Esophagus mucosa (tissue), 1 donor: ENCODE measurements at places on chromosomes 16 and 17. TPM values are rescaled to one million over a fixed set of nuclear protein-coding genes. Genes with fewer than 3 reads are reported as not detected.

DNA sequence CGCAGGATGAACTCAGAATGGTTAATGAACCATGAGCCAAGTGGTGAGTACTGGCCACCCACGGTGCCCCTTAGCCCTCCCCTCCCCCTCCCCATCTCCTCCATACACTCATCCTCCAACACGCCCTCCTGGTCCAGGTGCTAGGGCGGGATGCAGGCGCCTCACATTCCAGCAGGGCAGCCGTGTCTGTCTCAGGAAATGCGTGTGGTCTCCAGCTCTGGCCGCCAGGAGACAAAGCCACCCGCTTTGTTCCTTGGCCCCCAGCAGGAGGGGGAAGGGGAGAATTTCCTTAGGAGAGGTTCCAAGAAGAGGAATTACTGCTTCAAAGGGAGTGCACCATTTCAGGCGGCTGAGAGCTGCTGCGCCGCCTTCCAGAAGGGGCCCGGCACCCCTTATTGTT is 29.7 kb upstream of the RMI2 start:
- no peak for ATAC-seq

- ATAC-seq, result no peak
These were observed 6.9 kb downstream of the CARMIL2 start for GRCh38 chr16:67651847-67652246.

- no peak for ATAC-seq
These were observed 1.5 kb downstream of the HLF start for GRCh38 chr17:55266051-55266957.

DNA sequence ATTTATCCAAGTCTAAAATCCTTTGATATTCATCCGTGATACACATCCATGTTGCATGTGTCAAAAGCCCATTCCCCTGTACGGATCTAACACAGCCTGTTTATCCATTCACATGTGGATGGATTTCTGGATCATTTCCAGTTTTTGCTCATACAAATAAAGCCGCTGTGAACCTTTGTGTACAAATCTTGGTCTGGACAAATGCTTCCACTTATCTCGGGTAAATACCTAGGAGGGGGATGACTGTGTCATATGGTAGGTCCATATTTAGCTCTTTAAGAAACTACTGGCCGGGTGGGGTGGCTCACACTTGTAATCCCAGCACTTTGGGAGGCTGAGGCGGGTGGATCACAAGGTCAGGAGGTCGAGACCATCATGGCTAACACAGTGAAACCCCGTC is 6.3 kb upstream of the TBCD start:
- no peak for ATAC-seq

DNA sequence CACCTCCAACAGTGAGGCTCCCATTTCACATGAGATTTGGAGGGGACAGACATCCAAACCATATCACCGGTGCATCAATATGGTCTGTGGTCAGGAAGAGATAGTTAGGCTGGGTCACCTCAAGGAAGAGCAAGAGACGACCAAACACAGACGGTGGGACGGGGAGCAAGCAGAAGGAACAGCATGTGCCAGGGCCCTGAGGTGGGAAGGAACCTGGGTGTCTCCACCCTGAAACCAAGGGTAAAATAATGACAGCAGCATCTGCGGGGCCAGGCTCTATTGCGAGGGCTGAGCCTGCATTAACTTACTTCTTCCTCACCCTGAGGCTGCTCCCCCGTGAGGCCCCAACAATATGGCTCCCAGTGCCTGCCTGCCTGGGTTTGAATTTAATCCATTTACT is 8.9 kb upstream of the PRSS21 start:
- no peak for ATAC-seq

DNA sequence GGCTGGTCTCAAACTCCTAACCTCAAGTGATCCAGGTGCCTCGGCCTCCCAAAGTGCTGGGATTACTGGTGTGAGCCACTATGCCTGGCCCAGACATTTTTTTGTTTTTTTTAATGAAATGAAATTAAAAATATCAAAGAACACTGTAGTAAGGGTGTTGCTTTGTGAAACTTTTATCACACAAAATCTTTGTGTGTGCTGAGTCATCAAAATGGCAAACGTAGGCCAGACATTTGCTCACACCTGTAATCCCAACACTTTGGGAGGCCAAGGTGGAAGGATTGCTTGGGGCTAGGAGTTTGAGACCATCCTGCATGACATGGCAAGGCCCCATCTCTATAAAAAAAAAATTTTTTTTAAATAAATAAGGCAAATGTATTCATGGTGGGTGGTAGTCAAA is 9.7 kb downstream of the NAT9 start:
- ATAC-seq, result no peak

DNA sequence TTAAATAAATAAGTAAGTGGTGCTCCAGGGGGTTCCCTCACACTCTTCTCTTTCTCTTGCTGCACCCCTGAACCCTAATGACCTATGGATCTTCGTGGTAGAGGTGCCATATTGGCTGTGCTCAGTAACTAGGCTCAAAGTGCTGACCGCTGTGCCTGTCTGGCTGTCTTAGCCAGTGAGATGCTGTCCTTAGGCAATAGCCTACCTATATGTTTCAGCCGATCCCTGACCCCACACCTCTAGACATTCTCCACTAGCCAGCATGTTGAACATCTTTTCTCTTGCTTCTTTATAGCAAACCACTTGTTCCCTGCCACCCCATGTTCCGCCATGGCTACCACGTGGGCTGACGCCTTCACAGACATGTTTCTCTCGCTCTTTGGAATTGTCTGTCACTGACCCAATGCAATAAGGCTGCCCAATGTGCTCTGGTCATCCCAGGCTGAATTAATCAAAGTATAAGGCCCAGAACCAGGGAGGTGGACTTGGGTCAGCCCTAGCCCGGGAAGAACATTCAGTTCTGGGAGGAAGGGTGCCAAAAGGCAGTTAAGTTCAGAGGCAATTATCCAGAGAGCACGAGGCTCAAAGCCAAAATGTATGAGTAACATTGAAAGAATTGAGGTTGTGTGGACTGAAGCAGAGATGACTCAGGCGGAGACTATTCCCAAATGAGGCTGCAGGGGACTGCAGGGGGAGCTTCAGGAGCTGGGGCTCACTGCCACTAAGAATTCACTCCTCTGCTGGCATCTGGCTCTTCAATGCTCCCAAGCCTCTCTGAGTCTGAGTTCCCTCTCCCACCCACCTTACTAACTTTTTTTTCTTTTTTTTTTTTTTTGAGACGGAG is 28.7 kb upstream of the TNRC6A start:
- ATAC-seq, result peak; percentile 89

The SLFN14 gene
- not detected for total RNA-seq
